ENCODE measurements at places on chromosomes 3 and 15.

GRCh38 chr15:89088605-89089315 is 504 bp downstream of the ABHD2 start:
- DNase-seq = no peak

DNA sequence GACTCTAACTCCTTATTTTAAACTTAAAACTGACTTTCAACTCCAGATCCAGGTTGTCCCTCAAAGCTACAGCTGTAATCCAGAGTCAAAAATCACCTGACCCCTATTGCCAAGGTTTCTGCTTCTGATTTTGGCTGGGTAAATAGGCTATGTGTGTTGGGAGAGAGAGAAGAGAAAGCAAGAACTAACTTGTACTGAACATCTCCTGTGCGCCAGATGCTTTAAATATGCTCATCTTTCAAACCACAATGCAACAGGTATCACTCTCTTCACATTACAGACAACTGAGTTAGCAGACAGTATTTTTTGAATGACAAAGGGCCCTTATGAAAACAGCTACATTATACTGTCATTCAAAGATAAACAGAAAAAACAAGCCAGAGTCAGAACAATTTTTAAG is 7.0 kb downstream of the WWTR1 start:
- no peak for DNase-seq

- no peak for DNase-seq
Measured at GRCh38 chr3:150720444-150720843, 16.7 kb upstream of the ERICH6 start.

DNA sequence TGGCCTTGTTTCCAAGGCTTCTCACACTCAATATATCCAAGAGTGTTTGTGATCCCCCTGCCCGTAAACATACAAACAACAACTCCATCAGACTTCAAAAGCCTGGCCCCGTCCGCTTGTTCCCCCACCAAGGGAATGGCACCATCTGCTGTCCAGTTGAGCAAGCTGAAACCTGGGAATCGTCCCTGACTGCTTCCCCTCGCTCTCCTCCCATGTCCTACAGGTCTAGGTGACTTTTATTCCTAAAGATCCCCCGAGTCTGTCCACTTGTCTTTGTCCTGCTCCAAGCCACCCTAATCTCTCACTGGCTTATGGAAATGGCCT is 27.9 kb upstream of the FAM174B start:
- peak; percentile 7 for DNase-seq

DNA sequence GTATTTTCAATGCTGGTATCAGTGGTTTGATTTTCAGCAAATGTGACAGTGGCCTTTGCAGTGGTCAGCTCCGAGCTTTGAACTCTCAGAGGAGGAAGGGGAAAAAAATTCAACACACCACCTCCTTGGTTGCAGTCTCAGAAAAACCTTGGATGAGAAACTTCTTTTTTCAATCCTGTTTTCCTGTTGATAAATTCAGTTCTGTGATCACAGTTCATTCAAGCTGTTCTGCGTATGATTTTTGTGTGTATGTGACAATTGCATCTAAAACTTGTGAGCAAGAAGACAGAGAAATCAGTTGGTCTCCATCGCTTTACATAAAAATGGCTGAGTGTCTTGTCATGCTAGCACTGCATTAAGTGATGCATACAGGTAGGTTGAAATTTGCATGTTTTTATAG is 19.2 kb downstream of the ZBTB38 start:
- peak; percentile 89 for DNase-seq

GRCh38 chr3:177931346-177931745 is 604.9 kb upstream of the KCNMB2 start:
- DNase-seq = no peak

DNA sequence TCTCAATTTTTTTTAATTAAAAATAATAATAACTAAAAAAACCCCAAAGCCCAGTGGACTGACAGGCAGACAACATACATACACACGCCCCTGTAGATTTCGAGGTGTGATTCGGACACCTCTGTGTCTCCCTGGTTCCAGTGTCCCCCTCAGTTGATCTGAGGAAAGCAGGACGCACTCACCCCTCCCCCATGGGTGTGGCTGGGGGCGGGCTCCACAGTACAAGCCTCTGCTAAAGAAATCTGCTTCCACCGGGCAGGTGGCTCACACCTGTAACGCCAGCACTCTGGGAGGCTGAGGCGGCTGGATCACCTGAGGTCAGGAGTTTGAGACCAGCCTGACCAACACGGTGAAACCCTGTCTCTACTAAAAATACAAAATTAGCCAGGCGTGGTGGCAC is 33.8 kb upstream of the BLM start:
- DNase-seq = no peak

- DNase-seq = no peak
Measured at GRCh38 chr3:123807820-123808219, 76.3 kb downstream of the MYLK start.

DNA sequence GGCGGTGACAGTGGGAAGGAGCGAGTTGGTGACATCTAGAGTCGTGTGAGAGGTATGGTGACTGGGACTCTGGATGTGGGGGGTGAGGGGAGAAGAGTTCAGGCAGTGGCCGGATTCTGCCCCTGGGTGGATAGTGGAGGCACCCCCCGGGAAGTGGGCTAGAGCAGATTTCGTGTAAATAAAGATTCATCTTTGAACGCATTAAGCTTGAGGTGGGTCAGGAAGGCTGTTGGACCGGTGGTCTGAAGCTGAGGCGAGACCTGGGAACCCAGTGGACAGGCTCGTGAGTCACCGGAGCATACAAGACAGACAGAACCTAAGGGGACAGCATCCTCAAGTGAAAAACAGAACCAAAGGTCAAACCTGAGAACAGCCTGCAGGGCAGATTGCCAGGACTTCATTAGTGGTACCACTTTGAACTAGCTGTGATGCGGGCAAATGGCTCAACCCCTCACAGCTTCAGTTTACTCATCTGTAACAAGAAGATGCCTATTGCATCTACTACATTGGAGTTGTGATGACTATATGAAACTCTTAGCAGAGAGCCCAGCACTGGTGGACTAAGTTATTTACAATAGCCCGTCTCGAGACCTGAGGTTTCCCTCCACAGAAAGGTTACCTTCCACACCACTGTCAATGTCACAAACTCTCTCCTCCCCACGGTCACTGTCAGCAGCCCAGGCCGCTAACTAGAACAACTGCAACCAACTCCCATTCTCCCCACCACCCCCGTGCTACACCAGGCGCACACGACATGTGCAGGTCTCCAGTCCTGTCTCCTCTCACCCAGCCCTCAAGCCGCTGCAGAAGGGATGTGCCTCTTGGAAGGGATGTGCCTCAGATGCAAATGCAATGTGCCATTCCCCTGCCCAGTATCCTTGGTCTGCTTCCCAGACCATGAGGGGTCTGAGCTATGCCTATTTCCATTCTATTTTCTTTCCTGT is 901 bp upstream of the CLN6 start:
- DNase-seq = peak; percentile 13

DNA sequence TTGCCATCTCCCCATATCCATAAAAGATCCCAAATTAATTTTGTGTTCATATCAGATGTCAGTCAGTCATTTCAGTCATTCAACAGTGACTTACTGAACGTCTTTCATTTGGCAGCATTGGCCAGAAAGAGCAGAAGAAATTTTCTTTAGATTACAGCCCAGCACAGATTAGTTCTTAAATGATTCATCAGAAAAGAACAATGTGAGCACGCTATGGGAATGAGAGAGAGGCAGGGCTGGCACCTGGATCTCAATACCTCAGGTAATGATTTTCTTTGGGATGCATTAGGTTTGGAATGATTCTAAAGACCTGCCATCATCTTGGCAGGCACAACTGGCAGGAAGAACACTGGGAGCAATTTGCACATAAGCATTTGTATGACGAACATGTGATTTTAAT is 41.6 kb downstream of the FBN1 start:
- DNase-seq = no peak

DNA sequence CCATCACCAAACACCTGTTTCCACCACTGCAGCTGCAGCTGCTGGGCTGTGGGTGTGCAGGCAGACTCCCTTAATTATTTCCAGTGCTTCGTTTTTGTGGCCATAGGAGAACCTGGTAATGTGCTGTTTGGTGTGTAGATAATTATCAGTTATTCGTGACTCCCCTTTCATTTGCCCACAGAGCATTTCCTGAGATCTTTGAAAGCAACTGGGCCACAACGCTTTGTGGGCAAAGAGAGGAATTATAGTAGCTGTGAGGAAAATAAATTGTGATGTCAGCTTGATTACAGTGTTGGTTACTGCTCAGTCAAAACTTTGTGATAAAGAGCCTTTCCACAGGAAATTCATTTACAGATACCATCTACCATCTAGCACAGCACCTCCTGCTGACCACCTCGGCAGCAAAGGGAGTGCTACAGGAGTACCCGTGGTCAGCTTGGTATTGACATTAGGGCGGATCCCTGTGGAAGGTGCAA is 193.3 kb upstream of the SLCO3A1 start:
- no peak for DNase-seq

DNA sequence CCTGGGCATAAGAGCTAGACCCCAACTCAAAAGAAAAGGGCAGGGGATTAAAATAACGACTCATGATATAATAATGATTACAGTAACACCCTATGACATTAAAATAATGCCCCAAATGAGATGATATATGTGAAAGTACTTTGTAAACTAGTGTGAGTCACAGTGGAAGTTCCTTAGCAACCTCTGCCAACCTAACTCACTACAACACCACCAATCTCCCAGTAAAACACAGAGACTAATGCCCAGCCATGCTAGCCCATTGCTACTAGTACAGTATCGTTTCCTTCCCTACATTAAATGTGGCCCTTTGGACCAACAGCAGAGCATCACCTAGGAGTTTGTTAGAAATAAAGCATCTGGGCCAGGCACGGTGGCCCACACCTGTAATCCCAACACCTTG is 11.2 kb upstream of the ADAMTS7 start:
- no peak for DNase-seq

- DNase-seq = no peak
Measured at GRCh38 chr3:9384141-9384828, 13.1 kb upstream of the SETD5 start.

GRCh38 chr3:173538410-173538809 is 140.9 kb downstream of the NLGN1 start:
- DNase-seq = no peak

- no peak for DNase-seq
Measured at GRCh38 chr3:51568036-51568435, 29.5 kb downstream of the RAD54L2 start.

GRCh38 chr15:68677996-68678395 is 99.2 kb downstream of the CORO2B start:
- DNase-seq = no peak

GRCh38 chr3:17670749-17671148 is 71.7 kb downstream of the TBC1D5 start:
- DNase-seq = no peak

DNA sequence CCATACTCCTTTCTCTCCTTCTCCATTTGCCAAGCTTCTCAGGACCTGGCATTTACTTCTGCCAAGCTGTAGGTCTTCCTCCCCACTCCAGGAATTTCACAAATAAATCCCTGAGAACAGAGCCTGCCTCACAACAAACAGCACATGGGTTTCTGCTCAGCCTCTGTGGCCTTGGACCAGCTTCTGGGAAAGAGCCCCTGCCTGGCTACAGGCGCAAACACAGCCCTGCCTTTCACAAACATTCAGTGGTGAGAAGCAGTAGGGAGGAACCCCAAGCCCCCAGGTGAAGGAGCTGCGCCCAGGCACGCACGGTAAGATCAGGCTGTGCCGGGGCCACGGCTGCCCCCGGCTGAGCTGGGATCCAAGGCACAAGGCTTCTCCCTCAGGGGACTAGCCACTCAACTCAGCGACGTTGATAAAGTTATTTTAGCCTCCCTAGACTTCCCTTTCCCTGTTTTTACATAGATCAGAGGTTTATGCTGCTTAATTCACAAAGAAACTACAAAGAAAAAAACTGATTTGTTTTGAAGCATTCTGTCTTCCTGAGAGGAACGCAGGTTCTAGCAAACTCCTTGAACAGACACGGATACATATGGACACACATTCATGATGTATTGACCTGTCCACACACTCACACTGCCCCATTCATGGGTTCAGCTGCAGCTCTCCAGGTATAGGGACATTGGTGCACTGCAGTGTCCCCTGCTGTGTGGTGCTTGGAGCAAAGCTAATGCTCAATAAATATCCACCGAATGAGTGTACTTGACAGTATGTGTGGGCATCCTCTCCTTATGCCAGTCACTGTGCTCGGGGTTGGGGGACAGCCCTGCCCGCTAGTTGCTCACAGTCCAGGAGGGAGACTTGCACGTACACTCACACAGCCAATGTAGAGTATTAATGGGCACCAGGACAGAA is 25.4 kb downstream of the HES1 start:
- DNase-seq = no peak

GRCh38 chr3:36764704-36765038 is 318 bp upstream of the DCLK3 start:
- DNase-seq = no peak

DNA sequence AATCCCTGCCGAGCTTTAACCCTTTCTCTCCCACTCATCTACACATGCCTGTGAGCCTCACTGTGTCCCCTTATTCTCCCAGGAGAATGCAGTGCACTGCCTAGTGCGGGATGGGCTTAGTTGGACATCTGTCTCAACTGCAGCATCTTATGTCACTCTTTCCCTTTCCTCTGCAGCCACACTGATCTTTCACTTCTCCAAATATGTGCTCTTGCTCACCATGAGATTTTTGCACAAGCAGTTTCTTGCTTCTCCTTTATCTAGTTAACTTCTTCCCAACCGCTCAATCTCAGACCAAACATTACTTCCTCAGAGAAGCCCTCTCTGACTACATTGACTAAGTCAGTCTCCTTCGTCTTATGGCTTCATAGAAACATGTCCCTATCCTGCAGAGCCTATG is 292.3 kb downstream of the KBTBD8 start:
- DNase-seq = no peak

GRCh38 chr3:142209655-142210054 is 15.7 kb downstream of the GK5 start:
- DNase-seq = no peak

GRCh38 chr3:126394977-126395321 is 240 bp downstream of the CFAP100 start:
- no peak for DNase-seq

DNA sequence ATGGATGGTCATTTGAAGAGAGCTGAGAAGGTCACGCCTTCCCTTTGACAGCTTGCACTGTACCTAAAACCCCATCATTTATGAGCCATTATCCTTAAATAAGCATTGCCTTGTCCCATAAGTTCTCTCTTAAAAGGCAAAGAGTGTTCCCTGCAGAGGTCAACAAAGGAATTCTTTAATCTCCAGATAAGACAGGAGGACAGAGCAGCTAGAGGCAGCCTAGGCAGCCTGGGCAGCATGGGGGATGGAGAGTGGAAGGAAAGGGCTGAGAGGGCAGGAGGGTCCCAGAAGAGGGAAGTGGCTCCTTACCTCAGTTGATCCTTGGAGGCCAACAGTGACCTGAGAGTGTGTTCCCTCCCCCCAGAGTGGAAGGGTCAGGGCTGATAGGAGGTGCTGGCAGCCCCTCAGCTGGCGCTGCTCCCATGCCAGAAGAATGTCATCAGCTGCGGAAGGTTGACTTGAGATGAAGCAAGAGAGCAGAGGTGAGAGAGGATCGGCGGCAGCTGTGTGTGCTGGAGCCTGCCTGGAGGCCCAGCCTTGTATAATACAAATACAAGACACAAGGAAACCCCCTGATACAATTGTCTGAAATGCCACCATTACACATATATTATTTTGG is 12.8 kb downstream of the KBTBD13 start:
- no peak for DNase-seq
